Right ventricle myocardium superior (tissue), 1 donor: ENCODE measurements at places on chromosomes 5 and 9.

DNA sequence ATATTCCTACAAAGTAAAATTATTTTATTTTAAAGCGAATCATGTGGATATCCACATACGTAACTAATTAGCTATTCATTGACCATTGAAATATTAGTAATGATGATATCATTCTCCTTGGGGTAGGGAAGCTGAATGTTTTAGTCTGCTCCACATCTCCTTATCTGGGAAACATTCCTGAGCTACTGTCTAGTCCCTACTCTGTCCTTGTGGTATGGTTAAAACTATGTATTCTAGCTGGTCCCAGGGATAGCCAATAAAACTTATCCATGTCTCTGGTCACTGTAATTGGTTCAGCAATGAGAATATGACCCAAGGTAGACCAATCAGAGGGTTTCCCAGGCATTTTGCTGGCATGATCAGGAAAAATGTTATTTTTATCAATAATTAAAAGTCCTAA, 76.0 kb upstream of the DAP start:
- no peak for DNase-seq

DNA sequence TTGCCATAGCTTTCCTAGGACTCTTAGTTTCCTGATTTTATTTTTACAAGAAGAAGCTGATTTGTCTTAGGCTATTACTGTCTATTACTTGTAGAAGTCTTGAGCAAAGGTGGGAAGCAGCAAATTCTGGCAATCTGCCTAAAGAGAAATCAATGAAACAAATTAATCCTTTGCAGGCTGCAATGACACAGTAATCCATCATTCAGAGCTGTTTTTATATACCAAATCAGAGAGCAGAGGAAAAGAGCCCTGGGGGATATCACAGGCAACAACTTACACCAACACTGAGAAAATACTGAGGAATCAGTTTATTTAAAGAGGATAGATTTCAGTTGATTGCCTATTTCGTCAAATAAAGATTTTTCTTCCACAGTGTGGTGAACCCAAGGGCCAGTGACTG, 13.6 kb downstream of the NR2F1-AS1 start:
- DNase-seq = no peak

GRCh38 chr9:33049680-33050361, 24.7 kb downstream of the DNAJA1 start:
- no peak for DNase-seq

DNA sequence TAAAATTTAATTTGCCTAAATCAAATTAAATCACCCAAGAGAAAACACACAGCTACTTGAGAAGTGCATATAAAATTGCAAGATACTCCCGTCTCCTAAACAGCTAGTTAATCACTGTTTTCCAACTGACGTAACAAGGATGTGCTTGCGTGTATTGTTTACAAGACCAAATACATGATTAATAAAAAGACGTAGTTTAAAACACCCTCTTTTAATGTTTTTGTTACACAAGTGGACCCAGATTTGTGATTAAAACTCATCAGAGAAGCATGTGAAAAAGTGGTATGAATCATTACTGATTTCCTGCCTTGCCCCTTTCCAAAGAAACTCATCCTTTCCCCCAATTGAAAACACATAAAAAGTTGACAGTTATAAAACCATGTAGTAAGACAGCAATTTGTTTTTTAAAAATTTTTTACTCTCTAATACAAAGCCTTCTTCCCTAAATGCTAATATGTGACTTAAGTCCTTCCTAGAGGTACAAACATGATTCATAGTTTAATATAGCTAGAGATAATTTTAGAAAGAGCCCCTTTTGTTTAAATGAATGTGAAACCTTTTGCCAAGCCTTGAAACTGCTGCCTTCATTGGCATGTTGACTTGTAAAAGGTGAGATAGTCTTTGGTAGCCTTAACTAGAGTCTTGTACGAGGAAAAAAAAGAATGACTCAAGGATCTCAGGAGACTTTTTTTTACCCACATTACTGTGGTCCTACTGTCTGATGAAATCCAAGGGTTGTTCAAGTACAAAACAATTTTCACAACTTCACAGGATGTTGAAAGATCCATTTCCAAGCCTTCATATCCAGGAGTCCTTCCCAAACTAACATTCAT, 61.4 kb upstream of the FST start:
- no peak for DNase-seq

DNA sequence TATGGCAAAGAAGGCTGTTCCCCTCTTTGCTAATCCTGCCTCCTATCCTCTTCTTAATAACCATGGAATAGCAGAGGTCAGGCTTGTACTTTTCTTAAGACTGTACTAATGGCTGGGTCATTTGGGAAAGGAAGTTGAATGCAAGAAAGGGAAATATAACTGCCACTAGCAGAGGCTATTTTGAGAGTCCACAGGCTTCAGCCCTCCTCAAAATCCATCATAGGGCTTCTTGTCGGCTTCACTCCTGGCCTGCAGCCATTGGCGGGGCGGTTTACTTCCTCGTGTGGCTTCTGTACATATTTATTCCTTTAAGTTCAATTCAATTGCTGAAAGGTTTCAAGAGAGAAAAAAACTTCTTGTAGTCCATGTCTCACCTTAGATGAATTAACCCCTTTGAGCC, 2.8 kb upstream of the PARP8 start:
- DNase-seq = peak; percentile 82

GRCh38 chr5:9373571-9373970, 172.3 kb downstream of the SEMA5A start:
- DNase-seq = no peak

DNA sequence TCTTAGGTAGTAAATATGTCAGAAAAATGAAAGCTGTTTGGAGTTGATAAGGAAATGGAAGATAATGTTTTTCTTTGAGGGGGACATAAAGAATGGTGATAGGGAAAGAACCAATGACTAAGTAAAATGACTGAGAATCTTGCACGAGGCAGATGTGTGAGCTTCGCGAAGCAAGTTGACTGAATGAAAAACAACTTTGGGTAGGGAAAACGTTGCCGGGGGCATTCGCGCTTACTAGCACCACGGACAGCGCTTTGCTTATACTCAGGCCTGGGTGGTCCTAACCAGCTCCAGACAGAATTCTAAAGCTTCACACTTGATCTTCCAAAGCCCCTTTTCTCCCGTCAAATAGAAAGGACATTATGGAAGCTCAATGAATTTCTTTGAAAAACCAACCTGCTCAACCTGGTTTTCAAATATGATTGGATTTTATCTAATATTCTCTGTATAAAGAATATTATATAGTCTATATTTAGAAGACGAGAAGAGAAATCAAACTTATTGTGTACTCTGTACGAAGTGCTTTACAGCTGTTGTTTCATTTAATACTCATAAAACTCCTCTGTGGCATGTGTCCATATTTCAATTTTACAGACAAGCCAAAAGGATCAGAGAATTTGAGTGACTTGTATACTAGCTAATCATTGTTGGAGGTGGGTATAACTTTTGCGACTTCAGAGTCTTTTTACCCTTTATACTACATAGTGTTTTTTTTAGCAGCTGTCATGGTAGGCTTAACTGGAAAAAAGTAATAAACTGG, 1.9 kb upstream of the CDKN2B start:
- no peak for DNase-seq
